ENCODE measurements at places on chromosomes 6 and 20.

- DNase-seq = no peak
Measured at GRCh38 chr6:14771016-14771415, 474.9 kb upstream of the JARID2 start.

DNA sequence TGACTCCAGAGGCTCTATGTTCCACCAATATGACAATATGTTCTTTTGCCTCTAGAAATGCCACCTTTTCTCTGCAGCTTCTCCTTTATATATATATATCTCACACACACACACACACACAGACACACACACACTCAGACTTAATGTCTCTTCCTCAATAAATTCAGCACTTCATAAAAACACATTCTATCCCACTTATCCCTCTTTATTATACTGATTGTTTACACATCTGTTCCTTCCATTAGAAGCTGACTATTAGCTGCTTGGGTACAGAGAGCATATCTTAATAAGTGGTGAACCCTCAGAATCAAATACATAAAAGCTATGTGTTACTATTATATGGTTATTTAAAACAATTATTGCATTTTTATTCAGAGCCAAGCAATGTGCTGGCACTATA, 23.3 kb downstream of the NRSN1 start:
- no peak for DNase-seq

DNA sequence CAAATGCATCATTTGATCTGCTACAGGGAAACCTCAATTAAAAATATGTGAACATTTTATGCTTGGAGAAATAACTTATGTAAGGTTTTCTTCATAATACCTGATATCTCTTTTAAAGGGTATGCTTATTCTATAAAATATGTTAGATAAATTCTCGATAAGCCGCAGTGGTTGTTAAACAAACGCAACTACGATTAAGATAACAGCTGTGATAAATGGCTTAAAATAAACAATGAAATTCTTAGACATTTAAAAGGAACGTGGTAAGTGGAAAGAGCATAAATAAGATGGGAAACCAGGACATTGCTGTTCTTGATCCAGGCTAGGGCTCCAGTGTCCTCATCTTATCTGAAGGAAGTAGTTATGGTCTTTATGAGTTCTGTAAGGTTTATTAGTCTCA, 415.9 kb downstream of the CD83 start:
- DNase-seq = no peak

- DNase-seq = no peak
Measured at GRCh38 chr6:110950440-110950839, 8.1 kb upstream of the GTF3C6 start.

DNA sequence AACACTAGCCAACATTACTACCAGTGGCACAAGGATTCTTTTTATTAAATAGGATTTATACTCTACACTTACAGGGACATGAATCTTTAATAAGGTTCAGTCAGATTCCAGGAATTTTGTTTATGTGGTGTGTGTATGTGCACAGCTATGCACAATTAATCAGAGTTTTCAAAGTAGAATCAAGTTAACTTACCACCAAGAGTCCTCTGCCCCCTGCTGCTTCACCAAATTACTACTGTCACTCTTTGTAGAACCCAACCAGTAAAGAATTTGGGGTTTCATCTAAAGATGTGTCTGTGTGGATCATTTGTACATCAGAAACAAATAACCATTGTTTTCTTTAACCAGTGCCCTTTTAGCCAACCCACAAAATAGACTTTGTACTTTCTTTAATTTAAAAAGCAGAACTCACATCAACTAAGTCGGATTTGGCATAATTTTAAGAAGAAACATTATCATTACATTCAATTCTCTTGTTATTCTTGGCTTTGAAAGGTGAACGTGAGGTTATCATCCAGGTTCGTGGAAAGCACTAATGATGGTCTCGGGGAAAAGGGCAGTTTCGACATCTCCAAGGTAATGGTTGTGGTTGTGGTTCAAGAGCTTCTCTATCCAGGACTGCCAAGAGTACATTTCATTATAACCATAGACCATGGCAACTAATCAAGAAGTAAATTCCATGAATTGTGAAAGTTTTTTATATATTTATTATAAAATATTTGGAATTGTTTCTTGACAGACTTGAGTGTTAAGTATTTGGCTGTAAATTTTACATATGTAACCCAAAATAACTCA, 514.3 kb upstream of the ID4 start:
- no peak for DNase-seq

DNA sequence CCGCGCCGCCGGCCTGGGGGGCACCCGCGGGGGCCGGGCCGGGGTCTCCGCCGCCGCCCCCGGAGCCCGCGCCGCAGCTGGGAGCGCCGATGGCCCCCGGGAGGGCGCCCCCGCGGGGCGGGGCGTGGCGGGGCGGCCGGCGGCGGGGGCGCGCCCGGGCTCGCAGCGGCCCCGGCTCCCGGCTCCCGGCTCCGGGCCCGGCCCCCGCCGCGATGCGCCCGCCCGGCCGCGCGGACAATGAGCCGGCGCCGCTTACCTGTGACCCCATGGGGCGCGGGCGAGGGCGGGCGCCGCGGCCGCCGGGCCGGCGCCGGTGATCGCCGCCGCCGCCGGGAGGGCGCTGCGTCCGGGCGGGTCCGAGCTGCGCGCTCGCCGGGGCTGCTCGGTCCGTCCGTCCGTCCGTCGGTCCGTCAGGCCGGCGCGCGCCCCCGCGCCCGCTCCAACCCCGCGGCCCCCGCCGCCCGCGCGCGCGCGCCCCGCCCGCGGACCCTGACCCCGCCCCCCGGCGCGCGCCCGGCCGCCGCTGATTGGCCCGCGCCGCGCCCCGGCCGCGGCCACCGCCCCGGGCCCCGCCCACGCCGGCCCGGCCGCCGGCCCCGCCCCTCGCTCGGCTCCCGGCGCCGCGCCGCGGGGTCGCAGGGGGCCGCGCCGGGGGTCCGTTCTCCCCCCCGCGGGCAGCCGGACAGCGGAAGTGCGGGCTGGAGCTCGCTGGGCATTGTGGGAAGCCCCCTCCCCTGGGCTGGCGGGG, at the start of gene ZBTB46:
TSS of gene ZBTB46 (minus strand) at position 424 of the 748 bp plus-strand sequence. CDS start 40,507 bp downstream, outside the sequence.
- peak; percentile 19 for DNase-seq

GRCh38 chr20:15319439-15319838, 982.0 kb upstream of the FLRT3 start:
- DNase-seq = no peak

DNA sequence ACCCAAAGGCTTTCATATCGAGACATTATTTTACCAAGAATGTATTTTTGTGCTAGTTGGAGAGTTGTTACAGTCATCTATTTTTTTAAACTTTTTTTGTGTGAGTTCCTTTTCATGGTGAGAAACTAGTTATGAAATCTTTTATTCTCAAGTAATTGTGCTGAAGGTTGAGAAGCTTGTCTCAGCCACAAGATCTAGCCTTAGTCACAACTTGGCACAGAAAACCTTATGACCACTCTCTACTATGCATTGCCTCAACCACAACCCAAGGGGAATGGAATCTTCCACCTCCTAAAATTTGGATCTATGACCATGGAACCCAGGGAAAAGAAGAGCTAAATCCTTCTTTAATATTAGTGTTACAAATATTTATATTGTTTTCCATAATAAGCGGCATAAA, 58.5 kb downstream of the HS3ST5 start:
- DNase-seq = no peak

- no peak for DNase-seq
Measured at GRCh38 chr6:103177791-103178190, 1681.9 kb downstream of the HACE1 start.

- DNase-seq = no peak
Measured at GRCh38 chr20:32321390-32321789, 36.7 kb upstream of the ASXL1 start.

GRCh38 chr6:166916824-166917223, 39.5 kb downstream of the RNASET2 start:
- DNase-seq = no peak

- DNase-seq = no peak
Measured at GRCh38 chr20:53611449-53611894, 17.8 kb upstream of the ZNF217 start.

DNA sequence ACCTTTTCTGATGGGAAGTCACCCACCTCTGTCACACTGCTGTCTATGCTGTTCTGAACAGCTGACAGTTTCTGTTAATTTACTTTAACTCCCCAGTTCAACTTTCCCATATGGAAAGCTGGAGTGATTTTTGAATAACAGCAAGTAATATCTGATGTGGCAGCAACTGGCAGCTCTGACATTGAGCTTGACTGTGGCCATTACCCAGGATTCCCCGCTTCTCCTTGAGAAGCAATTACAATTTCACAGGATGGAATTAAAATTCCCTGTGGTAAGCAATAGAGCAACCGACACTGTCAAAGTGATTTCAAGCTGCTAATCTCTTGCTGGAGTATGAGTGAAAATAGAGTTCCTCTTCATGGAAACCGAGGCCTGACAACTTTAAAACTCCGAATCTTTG, 348.1 kb upstream of the SOX4 start:
- DNase-seq = no peak

DNA sequence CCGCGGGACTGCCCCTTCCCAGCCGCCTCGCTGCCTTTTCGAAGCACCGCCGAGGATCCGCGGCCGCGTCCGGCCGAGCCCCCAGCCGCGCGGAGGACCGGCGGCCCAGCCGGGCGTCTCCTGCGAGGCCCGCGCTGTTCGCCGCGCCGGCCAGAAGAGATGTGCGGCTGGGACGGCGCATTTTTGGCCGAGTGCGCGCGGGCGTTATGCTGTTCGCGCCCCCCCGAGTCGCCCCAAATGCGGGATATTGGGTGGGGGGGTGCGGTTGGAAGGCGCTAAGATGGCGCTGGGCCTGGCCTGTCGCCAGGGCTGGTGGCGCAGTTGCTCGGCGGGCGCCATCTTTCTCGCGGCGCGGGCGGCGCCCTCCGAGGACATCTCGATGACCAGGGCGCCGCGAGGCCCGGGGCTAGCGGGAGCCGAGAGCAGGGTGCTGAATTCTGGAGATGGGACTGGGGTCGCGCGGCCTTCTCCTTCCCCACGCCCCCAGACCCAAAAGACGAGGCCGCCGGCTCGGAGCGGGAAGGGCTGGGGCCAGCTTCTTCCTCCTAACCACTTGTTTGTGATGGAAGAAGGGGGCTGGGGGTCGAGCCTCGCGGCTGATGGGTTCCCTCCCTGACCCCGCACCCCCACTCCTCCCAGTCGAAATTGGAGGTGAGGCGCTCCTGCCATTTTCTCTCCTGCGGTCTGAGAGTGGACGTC, 1.5 kb downstream of the BICRAL start:
- DNase-seq = peak; percentile 67

DNA sequence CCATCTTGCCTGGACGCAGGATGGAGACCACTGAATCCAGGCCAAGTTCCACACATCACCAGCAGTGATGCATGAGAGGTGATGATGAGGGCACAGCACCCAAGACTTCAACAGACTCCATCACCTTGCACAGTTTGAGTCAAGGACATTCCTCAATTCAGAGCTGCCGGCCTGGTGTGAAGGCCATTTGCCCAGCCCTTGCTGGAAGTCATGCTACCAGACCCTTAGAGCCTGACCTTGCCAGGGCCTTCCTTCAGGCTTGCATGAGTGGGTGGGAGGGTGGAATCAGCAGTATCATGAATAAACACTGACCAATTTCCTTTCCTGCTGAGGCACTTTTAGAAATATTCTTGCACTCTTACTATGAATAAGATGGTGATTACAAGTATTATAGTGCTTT, 130.2 kb upstream of the SSTR4 start:
- DNase-seq = no peak

DNA sequence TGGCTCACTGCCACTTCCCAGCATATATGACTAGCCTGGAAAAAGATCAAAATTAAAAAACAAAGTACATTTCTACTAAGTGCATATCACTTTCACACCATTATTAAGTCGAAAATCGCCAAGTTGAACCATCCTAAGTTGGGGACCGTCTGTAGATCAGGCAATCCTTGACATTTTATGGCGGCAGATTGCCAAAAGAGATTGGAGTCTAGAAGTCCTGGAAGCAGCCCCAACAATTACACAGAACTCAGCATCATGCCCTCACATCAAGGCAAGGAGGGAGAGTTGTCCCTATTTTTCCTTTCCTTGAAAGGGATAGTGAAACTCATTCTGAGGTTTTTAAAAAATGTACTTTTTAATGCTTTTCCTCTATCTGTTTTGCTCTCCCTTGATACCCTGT, 30.7 kb downstream of the SLC22A3 start:
- no peak for DNase-seq

GRCh38 chr20:33010133-33010504, 2.6 kb downstream of the BPIFB2 start:
- DNase-seq = no peak

- no peak for DNase-seq
Measured at GRCh38 chr6:84013931-84014330, 19.6 kb upstream of the MRAP2 start.

DNA sequence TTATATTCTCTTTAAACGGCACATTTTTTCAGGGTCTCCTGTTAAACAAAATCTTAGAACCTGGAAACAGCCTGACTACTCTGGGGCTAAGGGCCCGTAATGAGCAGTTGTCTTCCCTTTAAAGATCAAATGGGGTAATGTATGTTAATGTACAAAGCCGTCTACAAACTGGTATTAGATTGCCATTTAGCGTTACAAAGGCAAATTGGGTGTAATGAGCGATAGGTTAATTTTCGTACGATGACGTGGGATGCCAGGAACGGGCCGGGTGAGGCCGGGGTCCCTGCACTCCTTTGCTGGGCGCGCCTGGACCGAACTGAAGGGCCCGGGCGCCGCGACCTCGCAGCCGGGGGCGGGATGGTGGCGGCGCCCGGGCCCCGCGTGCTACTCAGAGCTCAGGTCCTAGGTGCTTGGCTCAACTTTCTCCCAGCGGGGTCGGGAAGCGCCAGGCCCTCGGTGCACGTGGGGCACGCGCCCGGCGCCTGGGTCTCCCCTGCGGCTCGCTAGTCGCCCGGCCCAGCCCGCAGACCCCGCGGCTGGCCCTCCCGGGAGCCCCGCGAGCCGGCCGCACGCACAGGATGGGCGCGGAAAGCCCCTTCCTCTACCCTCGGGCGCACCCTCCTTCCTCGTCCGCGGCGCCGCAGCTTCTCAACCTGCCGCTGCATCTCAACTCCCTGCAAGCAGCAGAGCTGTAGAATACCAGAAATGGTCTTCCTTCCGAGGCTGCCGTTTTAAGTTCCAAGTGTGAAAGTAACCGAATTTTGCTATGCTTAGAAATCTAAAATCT, 5.9 kb downstream of the NKX2-4 start:
- no peak for DNase-seq
